Renal cortical epithelial cell (primary cell): ENCODE measurements at places on chromosomes 5 and 9. TPM values are rescaled to one million over a fixed set of nuclear protein-coding genes. Genes with fewer than 3 reads are reported as not detected.

Gene TGFBI
- total RNA-seq = 468 and 692 TPM in 2 replicates

GRCh38 chr5:34599471-34600117 lies 56.5 kb upstream of the RAI14 start:
- DNase-seq = peak; percentile 27

Gene DMRTA1
- 2.8 and 5.5 TPM in 2 replicates for total RNA-seq

- DNase-seq = no peak
Observed at GRCh38 chr5:88833371-88834130, 49.4 kb downstream of the MEF2C start.

GRCh38 chr5:31347552-31347905 lies 154.0 kb downstream of the CDH6 start:
- DNase-seq = no peak

GRCh38 chr5:80083101-80083890 lies 48.1 kb downstream of the THBS4 start:
- peak; percentile 73 for DNase-seq

Gene ANXA2R
- total RNA-seq = 0.52 and 3.0 TPM in 2 replicates

GRCh38 chr9:98807814-98808195 lies 335 bp downstream of the GALNT12 start:
- no peak for DNase-seq

GRCh38 chr5:40410231-40410861 lies 269.4 kb upstream of the PTGER4 start:
- peak; percentile 21 for DNase-seq

DNA sequence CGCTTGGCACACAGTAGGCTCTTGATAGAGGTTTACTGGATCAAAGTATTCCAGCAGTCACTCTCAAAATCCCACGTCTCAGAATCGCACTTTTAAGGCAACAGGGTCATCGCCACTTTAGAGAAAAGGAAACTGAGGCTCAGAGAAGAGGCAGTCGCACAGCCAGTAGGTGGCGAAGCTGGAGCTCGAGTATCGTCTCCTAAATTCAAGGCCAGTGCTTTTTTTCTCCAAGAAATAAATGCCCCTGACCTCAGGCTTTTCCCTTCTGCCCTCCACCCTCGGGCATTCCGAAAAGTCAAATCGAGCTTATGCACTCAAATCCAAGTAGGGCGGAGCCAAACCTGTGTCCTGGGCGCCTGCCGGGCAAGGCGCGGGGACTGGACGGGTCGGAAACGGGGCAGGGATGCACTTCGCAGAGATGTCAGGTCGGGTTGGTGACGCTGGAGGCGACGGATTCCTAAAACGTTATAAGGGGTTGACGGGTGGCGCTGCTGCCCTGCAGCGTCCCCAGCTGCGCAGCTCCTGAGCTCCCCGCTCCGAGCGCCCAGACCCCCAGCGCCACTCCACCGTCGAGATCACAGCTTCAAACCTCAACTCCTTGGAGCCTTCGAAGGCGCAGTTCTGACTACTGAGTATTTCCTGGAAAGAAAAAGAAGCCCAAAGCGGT lies 4.7 kb upstream of the FOXB2 start:
- no peak for DNase-seq

Gene TRPM6
- 0.15 and 0.17 TPM in 2 replicates for total RNA-seq

DNA sequence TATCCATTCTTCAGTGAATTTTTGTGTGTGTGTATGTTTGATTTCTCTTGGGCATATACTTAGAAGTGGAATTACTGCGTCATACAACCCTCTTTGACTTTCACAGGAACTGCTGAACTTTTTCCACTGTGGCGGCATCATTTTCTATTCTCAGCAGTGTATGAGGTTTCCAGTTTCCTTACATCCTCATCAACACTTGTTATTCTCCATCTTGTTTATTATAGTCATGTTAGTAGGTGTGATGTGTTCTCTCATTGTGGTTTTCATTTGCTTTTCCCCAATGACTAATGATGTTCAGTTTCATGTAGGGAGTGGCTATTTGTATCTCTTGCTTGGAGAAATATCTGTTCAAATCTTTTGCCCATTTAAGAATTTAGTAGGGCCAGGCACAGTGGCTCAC lies 2.6 kb downstream of the ZNF79 start:
- no peak for DNase-seq

GRCh38 chr5:151659001-151659754 lies 27.5 kb downstream of the SPARC start:
- DNase-seq = peak; percentile 50

DNA sequence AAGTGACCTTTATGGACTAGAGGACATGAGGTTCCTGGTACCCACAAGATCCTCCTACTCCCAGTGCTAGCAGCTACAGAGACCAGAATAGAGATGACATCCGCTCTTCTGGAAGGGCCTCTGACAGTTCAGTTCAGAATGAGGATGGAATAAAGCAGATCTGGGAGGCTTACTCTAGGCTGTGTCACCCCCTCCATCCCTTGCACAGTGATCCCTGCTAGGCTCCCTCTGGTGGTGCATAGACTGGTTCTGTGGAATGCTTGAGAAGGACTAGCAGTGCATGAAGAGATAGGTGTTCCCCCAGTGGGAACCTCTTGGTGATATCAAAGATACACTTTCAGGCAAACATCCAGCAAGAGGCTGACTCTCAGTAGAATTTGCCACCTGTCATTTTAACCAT lies 83.0 kb downstream of the NPR3 start:
- DNase-seq = no peak

Gene GPR21
- 0.50 TPM in 1 of 2 replicates, not detected in the other for total RNA-seq

DNA sequence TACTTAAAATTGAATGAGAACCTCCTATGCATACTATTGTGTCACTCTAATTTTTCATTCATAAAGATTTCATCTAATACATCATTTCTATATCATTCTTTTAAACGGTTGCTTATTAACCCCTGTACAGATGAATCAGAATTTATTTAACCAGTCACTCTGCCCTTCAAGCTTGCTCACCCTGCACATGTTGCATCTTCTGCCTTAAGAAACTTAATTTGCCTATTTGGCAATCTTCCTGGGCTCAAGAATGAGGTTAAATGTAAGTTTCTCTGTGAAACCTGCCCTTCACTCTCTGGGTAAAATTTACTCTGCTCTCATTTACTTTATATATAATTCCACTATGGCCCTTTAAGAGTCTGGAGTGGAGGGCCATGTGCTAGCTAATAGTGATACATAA lies 434.7 kb upstream of the ZNF608 start:
- DNase-seq = peak; percentile 28

DNA sequence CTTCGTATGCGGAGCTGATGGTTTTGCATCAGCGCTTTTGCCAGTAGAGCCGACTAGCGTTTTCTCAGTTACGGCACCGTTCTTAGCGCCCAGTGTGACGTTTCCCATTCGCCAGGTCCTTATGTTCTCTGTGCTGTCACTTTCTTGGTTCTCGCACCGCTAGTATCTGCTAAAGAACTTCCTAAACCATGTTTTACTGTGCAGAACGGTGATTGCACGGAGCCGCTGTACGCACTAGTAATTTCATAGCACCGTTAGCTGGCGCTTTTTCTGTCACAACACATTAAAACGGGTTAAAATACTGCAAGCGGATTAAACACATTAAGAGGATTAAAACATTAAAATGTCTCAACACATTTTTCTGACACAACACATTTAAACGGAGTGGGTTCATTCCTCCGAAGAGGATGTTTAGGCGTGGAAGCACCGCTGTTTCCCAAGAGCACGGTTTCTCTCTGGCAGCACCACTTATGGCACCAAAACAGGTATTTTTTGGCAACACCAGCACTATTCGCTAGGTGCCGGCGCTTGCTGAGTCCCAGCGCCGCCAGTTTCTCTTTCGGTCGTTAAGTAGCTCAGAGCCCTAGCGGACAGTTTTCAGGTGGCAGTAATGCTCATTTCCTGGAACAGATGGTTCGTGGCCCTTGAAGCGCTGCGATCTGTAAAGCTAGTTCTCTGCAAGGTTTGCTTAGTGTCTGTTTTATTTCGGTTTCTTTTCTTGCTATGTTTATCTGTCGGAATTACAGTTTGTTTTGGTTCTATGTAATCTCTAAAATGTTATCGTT lies 20.3 kb downstream of the ANXA2R start:
- DNase-seq = peak; percentile 83

GRCh38 chr9:18487611-18488010 lies 13.7 kb downstream of the ADAMTSL1 start:
- no peak for DNase-seq

- DNase-seq = no peak
Observed at GRCh38 chr5:73288803-73289720, 116.1 kb downstream of the TMEM174 start.

Gene PTGER4
- total RNA-seq = 1.6 and 13.5 TPM in 2 replicates

DNA sequence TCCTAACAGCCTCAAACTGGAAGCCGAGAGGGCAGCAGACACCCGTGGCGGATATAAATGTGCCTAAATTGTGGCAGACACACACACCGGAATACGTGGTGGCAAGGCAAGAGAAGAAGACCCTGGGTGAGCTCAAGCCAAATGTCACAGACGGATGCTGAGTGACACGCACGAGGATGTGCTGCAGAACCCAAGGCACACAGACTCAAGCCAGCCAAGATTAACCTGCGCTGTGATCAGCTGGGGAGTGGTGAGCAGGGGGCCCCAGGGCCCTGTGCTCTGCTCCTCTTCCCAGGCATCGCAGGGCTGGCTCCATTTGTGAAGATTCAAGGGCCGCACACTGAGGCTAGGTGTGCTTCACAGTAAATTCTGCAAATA lies 16.4 kb downstream of the SEMA4D start:
- DNase-seq = no peak

GRCh38 chr9:15059003-15059402 lies 148.8 kb upstream of the FREM1 start:
- no peak for DNase-seq

Gene GABBR2
- total RNA-seq = 0.17 TPM in 1 of 2 replicates, not detected in the other

DNA sequence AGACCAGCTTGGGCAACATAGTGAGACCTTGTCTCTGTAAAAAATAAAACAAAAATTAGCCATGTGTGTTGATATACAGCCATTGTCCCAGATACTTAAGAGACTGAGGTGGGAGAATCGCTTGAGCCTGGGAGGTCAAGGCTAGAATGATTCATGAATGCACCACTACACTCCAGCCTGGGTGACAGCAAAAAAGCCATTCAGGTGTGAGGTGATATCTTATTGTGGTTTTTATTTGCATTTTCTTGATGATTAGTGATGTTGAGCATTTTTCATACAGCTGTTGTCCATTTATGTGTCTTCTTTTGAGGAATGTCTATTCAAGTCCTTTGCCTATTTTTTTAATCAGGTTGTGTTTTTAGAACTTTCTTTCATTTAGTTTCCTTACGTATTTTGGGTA lies 23.2 kb downstream of the MTAP start:
- no peak for DNase-seq

Gene SLC6A3
- not detected in 2 replicates for total RNA-seq

Gene KCNIP1
- total RNA-seq = 12.2 and 32.4 TPM in 2 replicates

Gene SPACA9
- 0.52 and 6.5 TPM in 2 replicates for total RNA-seq

DNA sequence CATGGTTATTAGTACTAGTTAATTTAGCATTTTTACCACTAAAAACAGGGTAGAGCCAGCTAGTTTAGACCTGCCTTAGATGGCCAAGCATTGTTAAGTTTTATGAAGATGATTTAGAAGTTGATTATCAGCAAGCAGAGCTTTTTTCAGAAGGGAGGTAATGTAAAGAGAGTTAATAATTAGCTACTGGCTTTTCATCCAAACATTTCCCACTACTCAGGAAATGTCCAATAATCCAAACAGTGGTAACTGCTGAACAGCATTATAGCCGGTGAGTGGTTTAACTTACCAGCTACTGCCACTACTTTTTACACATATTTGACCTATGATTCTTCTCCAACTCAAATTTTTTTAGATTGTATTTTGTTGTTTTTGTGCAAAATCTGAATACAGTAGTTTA lies 1.7 kb downstream of the ITGA1 start:
- DNase-seq = no peak

DNA sequence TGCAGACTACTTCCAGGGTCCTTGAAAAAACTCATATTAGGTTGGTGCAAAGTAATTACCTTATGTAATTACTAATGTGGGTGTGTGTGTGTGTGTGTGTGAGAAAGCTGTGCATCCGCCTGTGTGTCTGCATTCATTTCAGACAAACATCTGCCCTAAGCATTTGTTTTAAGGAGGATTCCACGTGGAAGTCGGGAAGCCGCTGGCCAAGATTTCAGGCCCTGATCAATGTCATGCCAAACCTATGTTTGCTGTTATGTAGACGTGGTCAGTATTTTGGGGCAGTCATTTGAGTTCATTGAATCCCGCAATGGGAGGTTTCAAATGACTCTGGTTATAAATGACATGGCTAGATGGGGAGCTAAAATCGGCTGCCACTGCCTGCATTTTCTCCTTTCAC lies 33.6 kb upstream of the BASP1 start:
- DNase-seq = no peak

DNA sequence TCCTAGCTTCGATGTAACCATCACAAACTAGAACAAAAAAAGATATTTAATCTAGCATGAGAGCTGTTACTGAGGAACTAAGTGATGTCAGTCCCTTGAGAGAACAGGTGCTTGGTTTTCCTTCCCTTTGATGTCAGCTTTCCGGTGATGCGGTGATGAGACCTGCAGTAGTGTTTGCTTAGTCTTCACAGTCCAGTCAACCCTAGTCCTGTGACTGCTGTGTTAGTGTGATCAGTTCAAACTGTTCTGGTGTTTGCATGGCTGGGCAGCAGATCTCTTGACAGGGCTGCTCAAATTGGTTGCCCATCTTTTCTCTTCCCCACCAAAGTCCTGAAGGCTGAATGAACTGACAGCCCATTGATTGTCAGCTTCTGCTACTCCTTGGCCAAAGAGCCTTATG lies 608.6 kb upstream of the DAB2 start:
- DNase-seq = peak; percentile 27

Gene SLC34A1
- 0.05 TPM in 1 of 2 replicates, not detected in the other for total RNA-seq

Gene PCDHB1
- total RNA-seq = under 0.01 TPM in 1 of 2 replicates, not detected in the other

- no peak for DNase-seq
Observed at GRCh38 chr5:61130289-61130688, 32.0 kb downstream of the SMIM15 start.

GRCh38 chr5:3301306-3301705 lies 294.3 kb upstream of the IRX1 start:
- DNase-seq = peak; percentile 30

GRCh38 chr5:142811866-142812557 lies 41.8 kb downstream of the ARHGAP26 start:
- DNase-seq = no peak

DNA sequence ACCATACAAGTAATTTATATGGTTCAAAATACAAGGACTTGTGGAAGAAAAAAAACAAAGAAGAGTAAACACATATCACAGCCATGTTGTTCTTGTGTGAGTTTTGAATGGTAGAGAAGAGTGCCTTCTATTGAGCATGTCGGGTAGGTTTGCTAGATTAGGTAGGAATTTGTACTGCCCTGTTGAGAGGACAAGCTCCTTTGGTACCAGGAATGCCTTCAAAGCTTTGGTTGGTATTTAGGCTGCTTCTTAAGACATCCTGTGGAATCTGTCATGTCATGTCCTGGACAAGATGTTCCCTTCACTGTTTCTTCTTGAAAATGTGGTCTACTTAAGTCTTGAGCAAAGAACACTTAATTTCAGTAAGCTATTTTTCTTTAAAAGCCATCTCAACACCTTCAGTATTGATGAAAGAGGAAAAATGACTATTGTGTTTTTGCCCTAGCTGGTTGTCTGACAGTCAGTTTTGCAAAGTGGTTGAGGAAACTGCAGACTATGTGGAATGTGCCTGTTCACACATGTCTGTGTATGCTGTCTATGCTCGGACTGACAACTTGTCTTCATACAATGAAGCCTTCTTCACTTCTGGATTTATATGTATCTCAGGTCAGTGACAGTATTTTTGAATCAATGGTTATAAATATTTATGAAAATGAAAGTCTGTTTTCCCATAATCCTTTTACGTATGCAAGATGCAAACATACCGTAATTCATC lies 296.9 kb downstream of the ADGRV1 start:
- no peak for DNase-seq

Gene RELL2
- 5.4 and 6.9 TPM in 2 replicates for total RNA-seq
